Effector memory CD8-positive, alpha-beta T cell (primary cell): ENCODE measurements at places on chromosomes 3 and 15.

GRCh38 chr3:150414258-150414657 is 6.2 kb downstream of the TSC22D2 start:
- no peak for DNase-seq

GRCh38 chr15:92101708-92102394 is 248.3 kb downstream of the SLCO3A1 start:
- no peak for DNase-seq

GRCh38 chr3:55515550-55516246 is 28.6 kb upstream of the WNT5A start:
- DNase-seq: no peak

GRCh38 chr3:55725681-55726500 is 238.8 kb upstream of the WNT5A start:
- no peak for DNase-seq

GRCh38 chr3:45337839-45338470 is 50.4 kb upstream of the LARS2 start:
- DNase-seq: no peak

GRCh38 chr15:96750361-96750760 is 419.9 kb downstream of the NR2F2 start:
- no peak for DNase-seq

DNA sequence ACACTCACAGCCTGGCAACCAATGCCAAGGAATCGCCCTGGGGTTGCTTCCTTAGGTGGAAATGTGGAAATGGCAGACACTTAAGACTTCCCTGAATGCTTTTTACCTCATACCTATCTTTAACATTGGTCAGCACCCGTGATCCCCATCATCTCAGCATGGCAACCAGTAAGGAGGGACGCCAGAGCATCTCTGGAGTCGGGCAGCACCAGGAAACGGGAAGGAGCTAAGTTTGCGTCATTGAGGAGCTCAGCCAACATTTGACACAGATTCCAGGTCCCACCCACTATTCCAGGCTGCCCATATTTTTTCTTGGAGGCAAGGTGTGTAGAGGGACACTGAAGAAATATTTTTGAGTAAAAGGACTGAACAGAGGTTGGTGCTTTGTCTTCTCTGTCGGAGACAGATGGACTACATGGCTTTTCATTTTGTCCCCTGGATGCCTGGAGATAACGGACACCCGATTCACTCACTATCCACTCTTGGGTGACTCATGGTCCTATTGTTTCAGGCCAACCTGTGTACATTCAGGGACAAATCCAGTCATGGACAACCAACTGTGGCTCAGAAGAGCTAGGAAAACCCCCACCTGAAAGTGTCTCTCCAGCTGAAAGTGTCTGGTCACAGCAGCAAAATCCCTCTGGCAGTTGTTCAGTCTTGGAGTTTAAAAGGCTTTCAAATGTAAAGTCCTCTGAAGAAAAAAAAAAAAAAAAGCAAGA is 70.4 kb upstream of the OXTR start:
- no peak for DNase-seq

- no peak for DNase-seq
Measured at GRCh38 chr15:79381593-79381992, 50.5 kb upstream of the MINAR1 start.

DNA sequence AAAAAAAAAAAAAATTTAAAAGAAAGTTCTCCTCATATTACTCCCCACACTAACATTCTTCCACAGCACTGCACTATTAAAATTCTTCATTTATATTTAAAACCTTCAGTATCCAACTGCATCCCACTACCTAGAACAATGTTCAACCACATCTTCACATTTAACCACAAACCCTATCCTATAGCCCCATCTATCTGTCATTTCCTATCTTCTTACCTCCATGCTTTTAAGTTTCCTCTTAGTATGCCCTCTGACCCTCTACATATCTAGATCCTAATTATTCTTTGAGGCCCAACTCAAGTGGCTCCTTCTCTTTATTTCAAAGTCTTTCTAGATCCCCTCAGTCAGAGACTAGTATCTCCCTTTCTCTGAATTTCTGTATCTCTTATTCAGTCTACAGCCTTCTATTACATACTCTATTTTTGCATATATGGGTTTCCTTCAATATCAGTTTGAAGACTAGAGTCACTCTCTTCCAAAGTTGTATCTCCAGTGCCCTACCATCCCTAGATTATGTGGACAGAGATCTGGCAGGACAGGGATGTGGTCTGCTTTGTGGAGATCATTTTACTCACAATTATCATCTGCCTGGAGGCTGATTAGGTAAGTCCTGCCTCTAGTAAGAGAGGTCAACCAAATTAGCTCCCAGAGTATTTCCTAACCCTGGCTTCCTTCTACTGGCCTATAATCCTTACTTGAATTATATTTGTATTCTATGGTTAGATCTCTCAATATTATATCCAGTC is 1.4 kb downstream of the CIAO2A start:
- DNase-seq: no peak

GRCh38 chr3:176789947-176790346 is 407.3 kb downstream of the TBL1XR1 start:
- no peak for DNase-seq

GRCh38 chr15:58179206-58179605 is 41.0 kb downstream of the AQP9 start:
- no peak for DNase-seq

GRCh38 chr3:113287803-113288648 is 76.7 kb downstream of the BOC start:
- DNase-seq: peak; percentile 59

DNA sequence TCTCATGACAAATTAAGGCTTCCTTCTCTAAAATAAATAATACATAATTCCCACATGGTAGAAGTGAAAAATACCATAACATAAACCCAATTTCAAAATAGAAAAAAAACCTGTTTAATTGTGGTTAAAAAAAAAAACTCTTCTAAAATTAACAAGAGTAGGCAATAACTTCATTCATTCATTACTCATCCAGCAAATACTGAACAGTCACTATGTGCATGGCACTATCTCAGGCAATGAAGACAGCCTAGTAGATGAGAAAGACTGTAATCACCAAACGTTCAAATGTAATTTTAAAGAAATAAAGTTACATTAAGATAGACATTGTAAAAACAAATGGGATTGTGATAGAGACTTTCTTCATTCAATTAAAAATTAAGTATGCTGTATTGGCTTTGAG is 43.4 kb downstream of the TFDP2 start:
- DNase-seq: no peak

DNA sequence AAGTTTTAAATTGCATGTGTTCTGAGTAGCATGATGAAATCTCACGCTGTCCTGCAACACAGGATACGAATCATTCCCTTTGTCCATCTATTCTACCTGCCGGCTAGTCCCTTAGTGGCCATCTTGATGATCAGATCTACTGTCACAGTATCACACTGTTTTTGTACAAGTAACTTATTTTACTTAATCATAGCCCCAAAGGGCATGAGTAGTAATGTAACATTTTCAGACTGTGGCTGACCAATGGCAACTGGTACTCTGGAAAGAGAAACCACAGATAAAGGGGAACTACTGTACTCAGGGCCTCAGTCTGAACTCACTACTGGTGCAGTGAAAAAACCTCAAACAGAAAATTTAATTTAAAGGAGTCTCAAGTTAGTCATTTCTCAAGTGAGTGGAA is 127.3 kb upstream of the MRPL3 start:
- no peak for DNase-seq

DNA sequence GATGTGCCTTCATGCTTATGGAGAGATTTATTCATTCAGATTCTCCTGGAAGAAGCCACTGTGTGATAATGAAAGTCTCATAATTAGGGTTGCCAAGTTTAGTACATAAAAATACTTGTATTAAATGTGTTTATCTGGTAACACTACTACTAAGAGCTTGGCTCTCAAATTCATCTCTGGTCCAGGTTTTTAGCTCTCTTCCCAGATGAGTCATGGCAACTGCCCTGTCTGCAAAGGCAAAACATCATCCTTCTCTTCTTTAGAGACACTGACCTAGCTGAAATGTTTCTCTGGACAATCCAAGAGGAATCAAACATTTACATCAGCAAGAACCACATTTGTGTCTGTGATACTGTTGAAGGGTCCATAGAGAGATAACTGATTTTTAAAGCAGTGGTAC is 269.6 kb downstream of the ROBO2 start:
- DNase-seq: no peak

DNA sequence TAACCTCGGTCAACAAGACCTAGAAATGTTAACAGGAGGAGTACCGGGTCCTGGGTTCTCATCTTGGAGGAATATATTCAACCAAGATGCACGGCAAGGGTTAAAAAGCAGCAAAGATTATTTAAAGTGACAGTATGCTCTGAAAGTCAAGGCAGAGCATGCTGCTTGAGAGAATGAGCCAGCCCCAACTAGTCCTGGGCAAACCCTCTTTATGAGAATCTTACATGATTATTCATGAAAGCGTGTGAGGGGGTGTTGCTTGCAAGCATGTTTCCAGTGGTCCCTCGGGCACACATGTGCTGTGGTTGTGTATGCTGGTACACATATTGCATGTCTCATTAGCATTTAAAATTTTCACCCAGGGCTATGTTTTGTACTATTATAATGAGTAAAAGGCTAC is 1445.6 kb downstream of the SI start:
- no peak for DNase-seq

- DNase-seq: no peak
Measured at GRCh38 chr3:126209741-126210140, 29.4 kb upstream of the ALDH1L1 start.

DNA sequence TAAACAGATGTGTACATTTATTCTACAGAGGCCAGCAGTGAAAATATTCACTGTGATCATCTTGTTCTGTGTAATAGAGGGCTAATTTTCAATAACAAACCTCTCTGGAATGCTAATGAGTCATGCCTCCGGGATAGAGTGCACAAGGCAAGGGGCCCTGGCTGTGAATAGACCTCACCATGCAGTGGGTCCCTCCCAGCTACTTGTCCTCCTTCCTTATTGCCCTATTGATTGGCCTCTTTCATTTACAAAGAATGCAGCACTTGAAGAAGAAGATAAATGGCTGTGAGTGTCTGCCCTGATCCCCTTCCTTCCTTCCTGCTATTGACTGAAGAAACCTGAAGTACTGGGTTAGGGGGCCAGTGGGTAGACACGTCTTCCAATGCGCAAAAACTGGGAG is 436.3 kb downstream of the WDR72 start:
- no peak for DNase-seq

DNA sequence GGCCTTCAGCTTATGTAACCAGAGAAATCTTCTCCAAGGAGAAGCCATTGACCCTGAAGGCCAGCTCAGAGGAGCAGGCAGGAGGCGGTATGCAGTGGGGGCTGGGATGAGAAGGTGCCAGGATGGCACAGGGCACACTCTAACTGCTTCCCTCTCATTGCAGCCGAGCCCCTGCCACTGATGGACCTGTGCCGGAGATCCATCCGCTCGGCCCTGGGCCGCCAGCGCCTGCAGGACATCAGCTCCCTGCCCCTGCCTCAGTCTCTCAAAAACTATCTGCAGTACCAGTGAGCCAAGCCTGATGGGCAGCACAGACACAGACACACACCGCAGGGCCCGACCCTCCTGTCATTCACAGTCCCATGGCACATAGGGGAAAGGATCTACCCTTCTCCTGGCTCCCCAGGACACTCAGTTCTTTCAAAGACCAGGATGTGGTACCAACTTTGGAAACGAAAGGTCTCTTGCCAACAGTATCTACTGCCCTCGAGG is 84.6 kb upstream of the PXYLP1 start:
- no peak for DNase-seq

DNA sequence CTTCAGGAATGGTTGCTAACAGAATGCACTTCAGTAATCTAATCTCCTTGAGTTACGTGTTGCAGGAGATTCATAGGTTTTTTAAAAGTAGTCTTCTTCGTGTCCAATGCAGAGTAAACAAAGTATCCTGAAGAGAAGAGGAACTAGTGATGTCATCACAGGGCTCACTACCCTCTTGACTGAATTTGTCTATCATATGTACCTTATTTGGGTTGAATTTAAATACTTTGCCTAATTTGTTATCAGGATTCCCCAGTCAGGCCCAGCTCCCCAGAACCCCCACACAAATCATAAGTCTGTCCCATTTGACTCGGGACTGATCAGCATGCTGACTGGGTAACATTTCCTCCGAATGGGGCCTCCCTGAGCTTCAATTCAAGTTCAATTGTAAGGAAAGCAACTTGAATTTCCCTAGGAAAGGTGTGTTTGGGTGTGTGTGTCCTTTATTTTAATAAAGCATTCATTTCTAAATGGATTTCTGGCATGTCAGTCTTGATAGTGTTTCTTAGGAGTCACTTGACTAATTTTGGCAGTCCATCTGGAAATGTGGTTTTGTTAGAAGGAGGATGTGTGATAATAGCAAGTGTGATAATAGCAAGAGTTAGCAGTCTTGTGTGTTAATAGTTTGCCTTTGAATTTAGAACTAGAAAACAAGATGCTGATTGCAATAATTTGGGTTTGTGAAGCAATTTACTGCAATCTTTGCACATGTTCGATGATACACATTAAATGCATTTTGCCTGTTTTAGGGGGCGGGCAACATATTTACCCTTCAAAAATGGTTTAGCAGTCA is 21.9 kb downstream of the OXNAD1 start:
- DNase-seq: no peak

DNA sequence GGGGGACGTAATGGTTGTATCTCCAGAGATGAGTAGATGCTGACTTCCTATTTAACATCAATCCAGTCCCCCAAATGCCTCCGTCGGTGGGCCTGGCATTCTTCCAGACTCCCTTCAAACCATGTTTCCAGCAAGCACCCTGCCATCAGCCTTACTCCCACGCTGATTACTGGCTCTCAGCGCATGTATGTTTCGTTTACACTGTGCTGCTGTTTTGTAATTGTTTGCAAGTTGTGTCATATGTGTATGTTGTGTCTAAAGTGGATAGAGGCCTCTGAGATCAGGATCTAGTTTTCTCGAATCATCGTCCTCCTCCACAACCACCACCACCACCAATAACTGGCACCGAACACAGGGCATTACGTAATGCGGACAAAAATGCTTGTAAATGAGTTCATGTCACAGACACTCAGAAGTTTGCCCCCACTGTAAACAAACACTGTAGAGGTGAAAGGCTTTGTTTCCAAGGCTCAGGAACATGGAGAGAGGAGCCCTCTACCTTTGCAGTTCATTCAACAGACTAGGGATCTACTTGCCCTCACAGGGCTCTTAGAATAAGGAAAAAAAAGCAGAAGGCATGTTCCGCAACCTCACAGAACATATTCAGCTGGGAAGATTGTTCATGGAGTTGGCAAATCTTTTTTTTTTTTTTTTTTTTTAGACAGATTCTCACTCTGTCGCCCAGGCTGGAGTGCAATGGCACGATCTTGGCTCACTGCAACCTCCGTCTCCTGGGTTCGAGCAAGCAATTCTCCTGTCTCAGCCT is 46.1 kb upstream of the SEMA4B start:
- no peak for DNase-seq

- DNase-seq: no peak
Measured at GRCh38 chr3:144364737-144365136, 393.1 kb downstream of the DIPK2A start.

DNA sequence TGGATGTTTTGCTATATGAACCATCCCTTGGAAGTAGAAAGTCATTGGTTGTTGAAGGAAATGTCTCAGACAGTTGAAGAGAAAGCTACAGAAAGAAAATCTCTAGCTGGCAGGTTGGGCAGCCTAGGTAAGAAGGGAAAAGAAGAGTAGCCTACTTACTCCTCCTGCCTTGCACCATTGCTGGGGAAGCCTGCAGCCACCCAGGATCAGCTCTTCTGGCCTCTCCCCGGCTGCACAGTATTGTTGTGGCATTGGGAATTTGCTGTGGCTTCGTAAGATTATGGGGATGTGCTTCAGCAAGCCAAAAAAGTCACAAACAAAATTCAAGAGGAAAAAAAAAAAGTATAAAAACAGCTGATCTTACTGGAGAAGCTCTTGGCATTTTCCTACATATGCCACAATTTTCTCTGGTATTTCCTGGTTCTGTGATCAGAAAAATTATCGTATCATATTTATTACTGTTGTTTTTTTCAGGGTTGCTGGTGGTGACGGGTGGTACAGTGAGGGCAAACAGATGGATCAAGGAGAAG is 154.2 kb downstream of the TIGIT start:
- DNase-seq: no peak
